ENCODE measurements at places on chromosomes 12 and 14. TPM values are rescaled to one million over a fixed set of nuclear protein-coding genes. Genes with fewer than 3 reads are reported as not detected.

GRCh38 chr12:54299515-54300224, 1.1 kb downstream of the NFE2 start:
- DNase-seq: no peak

DNA sequence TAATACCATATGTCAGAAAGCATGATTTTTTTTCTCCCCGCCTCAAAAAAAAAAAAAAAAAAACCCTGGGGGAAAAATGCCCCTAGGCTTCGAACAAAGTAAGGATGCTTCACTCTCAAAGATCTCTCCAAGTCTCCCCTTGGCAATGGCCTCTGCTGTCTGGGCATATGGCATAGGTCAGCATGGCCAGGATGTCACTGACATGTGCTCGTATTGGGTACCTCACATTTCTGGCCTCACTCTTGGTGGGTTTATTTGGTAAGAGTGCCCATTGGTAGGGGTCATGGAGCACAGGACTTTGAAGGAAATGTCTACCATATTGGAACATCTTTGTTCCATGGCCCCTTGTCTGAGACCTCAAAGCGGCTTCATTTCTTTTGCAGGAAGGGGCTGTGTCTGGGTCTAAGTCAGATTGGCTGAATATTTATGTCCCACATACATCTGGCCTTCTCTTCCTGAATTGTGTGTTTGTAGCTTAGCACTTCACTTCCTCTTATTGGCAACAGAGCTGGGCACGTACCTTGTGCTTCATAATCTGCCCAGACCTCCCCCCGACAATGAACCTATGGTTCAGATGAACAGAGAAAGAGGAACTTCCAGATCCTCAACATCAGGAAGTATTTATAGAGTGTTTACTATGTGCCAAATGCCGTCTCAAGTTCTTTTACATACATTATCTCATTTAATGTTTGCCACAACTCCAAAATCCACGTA, 36.3 kb upstream of the OAS1 start:
- DNase-seq: no peak

DNA sequence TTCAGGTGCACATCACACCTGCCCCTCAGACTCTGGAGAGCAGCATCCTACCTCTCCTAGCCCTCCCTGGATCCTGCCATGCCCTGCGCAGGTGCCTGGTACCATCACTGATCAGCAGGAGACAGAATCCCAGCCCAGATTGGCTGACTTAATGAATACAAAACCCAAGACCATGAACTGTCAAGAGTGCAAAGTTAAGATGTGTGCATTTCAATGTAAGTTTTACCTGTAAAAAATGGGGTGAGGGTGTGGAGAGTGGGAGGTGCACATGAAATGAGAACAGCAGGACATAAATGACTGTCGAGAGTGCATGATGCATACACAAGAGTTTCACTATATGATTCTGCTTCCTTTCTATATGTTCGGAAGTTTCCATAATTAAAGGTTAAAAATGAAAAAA, 57.9 kb upstream of the GPR68 start:
- no peak for DNase-seq

DNA sequence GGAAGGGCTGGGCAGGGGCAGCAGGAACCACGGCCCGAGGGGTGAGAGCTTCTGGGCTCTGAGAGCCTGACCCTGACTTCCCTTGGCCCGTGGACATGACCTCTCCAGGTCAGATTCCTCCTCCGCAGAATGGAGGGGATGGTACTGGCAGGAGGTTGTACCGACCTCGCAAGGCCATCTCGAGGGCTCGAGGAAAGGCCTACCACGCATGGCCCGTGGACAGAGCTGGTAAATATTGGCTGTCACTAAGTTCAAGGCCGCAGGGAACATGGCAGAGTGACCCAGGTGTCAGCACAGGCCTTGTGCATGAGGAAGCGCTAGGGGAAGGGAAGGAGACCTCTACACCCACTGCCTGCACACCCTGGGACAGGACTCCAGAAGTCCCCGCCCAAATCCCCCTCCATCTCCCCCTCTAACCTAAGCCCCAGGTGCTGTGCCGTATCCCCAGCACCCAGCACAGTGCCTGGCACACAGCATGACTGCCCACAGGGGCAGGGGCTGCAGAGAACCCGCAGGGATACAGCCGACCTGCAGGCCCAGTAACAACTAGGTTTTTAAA, 54.9 kb upstream of the PPP2R5C start:
- no peak for DNase-seq

DNA sequence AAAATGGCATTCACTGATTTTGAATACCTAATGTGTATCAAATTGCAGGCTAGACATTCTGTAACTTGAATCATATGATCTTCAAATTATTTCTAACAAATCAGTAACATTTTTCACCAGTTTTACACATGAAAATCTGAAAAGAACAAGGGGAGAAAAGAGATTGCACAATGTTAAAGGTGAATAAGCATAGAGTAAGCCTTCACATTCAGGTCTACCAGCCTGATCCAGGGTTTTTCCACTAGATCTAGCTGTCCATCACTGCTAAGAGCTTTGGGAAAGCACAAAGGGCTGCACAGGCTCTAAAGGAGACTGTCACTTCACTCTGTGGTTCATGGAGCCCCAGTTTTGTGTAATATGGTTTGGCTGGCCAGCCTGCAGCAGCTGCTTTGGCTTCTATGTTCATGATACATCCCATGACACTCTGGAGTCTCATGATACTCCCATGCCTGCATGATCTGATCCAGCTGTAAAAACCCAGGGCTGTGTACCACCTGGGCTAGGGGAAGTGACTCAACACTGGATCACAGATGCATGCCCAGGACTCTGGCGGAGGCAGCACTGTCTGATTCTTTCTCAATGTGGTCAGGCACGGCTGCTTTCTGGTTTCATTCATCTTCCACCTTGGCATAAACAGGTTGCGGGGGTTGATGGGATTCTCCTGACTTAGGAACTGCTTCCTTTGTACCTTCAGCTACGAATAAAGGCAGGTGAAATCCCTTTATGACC, 859.7 kb downstream of the GALC start:
- DNase-seq: peak; percentile 23

DNA sequence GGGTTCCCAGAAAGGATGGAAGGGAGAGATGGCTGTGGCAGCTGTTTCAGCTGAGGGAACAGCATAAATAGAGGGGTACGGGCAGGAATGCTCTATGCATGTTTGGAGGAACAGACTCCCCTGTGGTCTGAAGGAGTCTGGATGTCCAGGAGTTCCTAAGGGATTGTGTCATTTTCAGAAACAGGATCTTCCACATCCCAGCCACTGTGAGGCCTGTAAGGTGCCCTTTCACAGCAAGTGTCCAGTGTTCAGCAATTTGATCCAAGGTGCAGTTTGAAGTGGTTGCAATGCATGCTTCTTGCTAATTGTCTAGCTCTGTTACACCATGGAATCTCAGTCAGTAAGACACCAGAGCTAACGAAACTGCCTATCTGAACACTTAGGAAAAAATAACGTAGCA, 46.7 kb upstream of the TCL1A start:
- no peak for DNase-seq

- DNase-seq: no peak
These were observed 1.1 kb downstream of the TSPAN9 start for GRCh38 chr12:3078086-3078820.

GRCh38 chr12:93743229-93743998, 66.2 kb downstream of the CRADD start:
- DNase-seq: no peak

DNA sequence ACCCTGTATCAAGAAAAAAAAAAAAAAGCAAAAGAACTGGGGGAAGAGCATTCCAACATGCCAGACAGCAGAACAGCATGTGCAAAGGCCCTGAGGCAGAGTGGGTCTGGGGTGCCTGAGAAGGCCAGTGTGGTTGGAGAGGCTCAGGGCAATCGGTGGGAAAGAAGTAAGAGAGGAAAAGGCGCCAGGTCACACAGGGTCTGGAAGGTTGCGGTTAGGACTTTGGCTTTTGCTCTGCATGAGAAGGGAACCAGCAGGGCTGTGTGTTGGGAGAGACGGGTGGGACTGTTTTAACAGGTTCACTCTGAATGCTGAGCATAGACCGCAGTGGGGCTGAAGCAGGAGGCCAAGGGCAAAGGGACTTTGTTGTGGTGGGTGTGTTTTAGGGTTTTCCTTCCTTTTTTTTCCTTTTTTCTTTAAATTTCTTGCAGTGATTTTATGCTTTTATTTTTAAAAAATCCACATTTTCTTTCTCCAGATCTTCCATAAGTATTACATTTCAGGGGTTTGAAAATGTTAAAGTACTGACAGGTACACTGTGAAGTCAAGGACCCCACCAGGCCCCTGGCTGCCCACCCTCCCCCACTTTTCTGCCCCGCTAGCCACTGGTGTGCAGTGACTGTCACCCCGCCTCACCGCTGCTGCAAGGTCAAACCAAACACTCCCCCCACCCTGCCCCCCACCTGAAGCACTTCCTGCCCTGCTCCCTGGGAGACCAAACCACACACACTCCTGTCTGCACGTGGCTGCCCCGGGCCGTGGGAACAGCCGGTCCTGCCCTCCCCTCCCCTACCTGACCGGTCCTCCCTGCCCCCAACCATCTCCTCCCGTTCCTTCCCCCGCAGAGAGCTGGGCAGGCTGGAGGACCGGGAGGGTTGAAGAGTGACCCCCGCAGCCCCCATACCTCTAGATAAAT, 30.0 kb downstream of the DTX1 start:
- no peak for DNase-seq

DNA sequence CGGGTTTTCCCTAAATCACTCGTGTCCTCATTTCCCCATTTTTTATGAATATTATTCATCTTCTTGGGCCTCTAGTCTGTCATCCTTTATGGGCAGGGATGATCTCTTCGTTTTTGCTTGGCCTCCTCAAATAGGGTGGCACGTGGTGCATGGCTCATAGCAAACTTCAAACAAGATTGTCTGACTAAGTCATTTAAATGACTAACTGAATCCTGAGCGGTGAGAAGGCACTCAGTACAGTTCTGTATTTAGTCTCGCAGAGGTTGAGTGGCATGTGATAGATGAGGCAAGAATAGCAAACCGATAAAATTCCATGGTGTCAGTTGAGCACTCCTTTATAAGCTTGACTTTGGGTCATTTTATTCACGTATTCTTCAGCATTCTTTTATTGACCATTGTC, 5.7 kb upstream of the JDP2 start:
- DNase-seq: no peak

- DNase-seq: peak; percentile 85
These were observed 259.1 kb downstream of the PCNX1 start for GRCh38 chr14:71166180-71166837.

GRCh38 chr14:61568572-61569011, 126.7 kb upstream of the HIF1A start:
- DNase-seq: no peak

GRCh38 chr12:120261951-120262851, 3.3 kb downstream of the PXN start:
- DNase-seq: peak; percentile 51

GRCh38 chr14:91399868-91400640, 17.6 kb downstream of the CCDC88C start:
- DNase-seq: no peak

The PRB2 gene
- not detected for total RNA-seq

The FOXM1 gene
- total RNA-seq: 17.7 TPM

The HCAR2 gene
- total RNA-seq: not detected
